ENCODE measurements at places on chromosomes 3 and 15.

DNA sequence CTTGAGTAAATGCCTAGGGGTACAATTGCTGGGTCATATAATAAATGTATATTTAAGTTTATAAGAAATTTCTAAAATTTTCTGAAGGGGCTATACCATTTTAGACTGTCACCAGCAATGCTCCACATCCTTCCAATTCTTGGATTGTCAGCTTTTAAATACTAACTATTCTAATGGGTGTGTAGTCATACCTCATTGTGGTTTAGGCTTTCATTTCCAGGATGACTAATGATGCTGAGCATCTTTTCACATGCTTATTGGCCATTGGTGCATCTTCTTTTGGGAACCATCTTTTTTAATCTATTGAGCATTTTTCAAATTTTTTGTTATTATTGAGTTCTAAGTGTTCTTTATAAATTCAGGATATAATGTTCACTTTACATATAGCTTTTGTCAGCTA is 52.5 kb upstream of the CORO2B start:
- DNase-seq, result no peak

DNA sequence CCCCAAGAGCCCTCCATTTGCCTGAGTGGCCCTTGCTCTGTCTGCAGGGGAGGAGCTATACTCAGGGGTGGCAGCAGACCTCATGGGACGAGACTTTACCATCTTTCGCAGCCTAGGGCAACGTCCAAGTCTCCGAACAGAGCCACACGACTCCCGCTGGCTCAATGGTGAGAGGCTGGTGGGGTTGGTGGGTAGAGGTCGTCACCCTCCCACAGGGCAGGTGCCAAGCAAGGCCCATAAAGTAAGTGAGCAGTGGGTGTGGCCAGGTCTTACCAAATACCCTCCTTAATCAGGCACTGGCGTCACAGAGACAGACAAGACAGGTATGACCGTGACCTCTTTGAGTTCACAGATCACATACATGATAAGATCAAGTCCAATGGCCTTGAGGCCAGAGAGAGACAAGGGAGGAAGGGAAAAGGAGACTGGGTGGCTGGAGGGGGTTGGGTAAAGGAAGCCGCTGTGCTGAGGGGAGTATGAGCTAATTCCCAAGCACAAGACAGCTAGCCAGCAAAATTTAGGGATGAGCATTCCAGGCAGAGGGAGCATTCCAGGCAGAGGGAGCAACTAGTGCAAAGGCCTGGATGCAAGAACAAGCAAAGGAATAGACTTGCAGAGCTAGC is 2.5 kb downstream of the SEMA3B start:
- no peak for DNase-seq

DNA sequence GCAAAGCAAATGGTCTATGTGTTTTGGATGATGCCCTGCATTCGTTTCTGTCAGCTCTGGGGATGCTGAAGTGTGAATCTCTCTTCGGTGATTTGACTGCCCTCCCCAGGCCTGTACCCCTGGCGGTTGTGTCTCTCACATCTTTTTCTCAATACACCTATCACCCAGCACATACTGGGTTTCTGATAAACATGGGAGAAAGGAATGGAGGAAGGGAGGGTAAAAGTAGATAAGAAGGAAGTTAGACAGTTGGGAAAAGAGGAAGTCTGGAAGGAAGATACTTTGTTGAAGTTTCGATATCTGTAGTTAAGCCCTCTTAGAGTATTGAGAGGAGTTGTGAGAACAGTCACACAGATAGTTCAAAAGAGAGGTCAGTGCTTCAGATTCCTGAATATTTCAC is 35.8 kb upstream of the LRTM1 start:
- DNase-seq, result no peak

DNA sequence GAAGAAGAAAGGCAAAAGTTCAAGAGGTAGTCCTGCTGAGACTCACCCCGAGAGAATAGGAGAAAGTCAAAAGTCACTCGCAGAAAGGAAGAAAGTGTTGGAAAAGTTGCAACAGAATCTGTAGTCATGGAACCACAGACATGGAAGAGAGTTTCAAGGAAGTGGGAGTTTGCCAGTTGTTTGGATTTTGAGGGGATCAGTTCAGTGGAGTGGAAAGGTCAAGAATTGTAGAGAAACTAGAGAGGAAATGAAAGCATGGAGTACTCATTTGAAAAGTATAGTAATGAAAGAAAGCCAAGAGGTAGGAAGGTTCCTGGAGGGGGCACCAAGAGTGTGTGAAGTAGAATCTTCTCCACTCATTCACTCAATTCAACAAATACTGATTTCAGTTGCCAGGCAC is 34.7 kb downstream of the SPTSSB start:
- DNase-seq, result no peak

- DNase-seq, result no peak
Measured at GRCh38 chr15:76060118-76060989, 569 bp downstream of the TMEM266 start.

- no peak for DNase-seq
Measured at GRCh38 chr3:157752956-157753786, 250.0 kb upstream of the VEPH1 start.

DNA sequence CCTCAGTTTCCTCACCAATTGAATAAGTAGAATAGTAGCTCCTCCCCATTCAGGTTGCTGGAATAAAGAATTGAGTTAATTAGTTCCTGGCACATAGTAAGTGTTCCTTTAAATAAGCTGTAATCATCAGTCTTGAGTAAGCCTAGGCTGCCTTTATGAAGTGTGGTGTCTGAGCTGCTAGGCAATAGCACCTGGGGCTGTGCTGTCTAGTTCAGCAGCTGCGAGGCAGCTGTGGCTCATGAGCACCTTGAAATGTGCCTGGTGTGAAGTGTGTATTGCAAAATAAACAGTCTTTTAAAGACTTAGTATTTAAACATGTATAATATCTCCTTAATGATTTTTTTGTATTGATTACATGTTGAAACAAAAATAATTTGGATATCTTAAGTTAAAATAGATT is 77.6 kb downstream of the TOP2B start:
- no peak for DNase-seq

GRCh38 chr15:40115670-40116093 is 7.0 kb upstream of the BMF start:
- DNase-seq, result peak; percentile 8

GRCh38 chr15:76191539-76192244 is 119.6 kb downstream of the ETFA start:
- DNase-seq, result no peak

DNA sequence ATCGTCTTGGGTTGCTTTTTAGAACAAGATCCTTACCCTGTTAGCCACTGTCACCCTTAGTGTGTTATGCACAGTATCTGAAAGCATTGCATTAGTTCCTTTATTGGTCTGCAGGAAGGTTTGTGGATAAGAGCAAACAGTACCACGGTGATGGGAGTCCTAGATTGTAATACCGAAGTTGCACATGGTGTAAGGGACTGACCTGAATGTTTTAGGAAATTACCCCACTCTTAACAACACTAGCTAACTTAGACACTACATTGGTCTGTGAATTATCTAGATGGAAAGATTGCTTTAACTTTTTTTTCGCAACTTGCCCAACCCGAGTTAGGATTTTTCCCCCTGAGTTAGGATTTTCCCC is 1.3 kb downstream of the STT3B start:
- no peak for DNase-seq

- no peak for DNase-seq
Measured at GRCh38 chr15:44033894-44034293, 161.2 kb downstream of the FRMD5 start.

DNA sequence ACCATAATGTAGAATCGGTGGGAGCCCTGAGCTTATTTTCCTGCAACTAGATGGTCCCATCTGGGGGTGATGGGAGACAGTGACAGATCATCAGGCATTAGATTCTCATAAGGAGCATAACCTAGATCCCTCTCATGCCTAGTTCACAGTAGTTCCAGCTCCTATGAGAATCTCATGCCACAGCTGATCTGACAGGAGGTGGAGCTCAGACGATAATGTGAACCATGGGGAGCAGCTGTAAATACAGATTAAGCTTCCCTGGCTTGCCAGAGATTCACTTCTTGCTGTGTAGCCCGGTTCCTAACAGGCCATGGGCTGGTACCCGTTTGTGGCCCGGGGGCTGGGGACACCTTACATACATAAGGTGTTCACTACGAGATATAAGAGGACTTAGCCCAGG is 67.5 kb upstream of the LRRFIP2 start:
- no peak for DNase-seq

DNA sequence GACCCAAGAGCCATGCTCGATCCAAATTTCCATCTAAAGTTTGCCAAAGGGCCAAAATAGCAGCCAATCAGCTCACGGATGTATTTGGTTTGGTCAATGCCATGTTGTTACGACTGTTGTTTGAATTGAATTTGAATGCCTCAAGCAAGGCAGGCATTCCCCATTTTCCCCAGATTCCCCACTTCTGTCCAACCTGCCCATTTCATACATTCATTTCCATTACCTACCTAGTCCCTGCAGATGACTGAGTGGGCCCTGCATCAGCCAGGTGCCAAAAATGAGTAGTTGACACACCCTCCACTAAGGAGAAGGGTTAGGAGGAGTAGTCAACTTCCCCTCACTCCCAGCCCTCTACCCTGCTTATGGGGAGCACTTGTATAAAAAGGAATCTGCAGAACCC is 51.7 kb downstream of the ANXA2 start:
- DNase-seq, result no peak

DNA sequence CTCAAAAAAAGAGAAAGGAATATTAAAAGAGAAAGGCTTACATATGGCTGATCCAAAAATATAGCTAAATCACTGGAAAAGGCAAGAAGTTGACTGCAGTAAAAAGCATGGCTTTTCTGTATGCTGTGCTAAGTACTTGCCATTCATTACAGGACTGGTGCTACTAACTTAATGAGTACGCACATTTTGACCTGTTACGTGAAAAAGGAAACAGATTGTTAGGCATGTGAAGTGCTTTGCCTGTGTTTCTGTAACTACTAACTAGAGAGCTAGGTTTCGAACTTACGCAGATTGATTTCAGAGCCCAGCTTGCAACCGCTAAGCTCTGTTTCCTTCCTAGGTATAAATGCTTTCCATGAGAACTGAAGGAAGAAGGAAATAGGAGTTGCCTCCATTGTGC is 2.8 kb downstream of the TRNT1 start:
- DNase-seq, result no peak

DNA sequence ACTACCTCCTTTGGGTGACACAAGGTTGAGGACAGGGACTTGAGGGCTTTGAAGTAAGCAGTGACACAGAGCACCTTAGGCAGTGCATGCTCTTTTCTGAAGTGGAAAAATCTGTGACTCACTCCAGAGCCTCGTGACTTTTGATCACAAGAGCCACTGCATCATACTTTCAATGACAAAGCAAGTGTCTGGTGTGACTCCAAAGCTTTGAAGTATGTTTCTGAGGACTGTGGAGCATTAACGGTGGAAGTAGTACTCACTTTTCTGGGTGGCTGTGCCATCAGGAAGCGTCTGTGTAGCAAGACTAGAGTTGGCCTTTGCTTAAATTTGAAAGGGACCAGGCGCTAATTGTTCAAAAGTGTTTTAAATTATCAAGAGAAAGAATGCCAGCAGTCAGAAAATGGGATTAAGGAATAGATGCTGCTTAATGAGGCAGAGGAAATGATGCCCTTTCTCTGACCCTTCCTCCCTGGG is 210.7 kb upstream of the TRIM42 start:
- no peak for DNase-seq

GRCh38 chr15:74867466-74868038 is 5.6 kb downstream of the SCAMP2 start:
- no peak for DNase-seq

DNA sequence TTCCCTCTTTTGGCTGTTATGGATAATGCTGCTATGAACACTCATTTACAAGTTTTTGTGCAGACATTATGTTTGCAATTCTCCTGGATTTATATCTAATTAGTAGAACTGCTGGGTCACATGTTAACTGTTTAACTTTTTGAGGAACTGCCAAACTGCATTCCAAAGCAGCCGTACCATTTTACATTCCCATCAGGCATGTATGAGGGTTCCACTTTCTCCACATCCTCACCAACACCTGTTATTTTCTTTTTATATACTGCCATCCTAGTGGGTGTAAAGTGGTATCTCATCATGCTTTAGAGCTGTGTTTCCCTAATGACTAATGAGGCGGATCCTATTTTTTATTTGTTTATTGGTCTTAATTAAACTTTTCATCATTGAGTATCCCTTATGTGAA is 9.2 kb downstream of the KPNA4 start:
- DNase-seq, result no peak

- no peak for DNase-seq
Measured at GRCh38 chr15:45164914-45165313, 22.9 kb downstream of the SHF start.

GRCh38 chr3:37993820-37994638 is 3.4 kb downstream of the VILL start:
- peak; percentile 30 for DNase-seq

DNA sequence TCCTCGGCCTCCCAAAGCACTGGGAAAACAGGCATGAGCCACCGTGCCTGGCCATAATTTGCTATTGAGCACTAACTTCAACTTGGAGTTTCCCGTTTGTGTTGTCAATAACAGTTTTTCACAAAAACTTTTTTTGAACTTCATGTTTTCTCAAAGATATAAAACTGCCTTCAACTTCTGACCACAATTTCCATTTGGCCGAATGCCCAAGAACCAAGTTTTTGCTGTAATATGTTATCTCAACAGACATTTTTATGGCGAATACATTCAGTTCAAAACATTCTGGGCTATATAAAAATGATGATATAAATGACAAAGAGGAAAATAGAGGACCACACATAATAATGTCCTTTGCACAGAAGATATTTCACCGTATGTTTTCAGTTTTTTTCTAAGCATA is 56.4 kb downstream of the NEDD4 start:
- no peak for DNase-seq

GRCh38 chr3:107512108-107512507 is 10.7 kb upstream of the BBX start:
- DNase-seq, result no peak

GRCh38 chr15:59456114-59456513 is 18.1 kb downstream of the FAM81A start:
- no peak for DNase-seq

- DNase-seq, result no peak
Measured at GRCh38 chr15:39584662-39585388, 3.9 kb downstream of the THBS1 start.

Measured in T-helper 1 cell (primary cell).